NCI-H2227 treated with DMSO at 0.1 percent for 48 hours (cell line): ENCODE measurements at places on chromosomes 1 and 21.

GRCh38 chr1:197561041-197561440, 214.2 kb downstream of the DENND1B start:
- DNase-seq, result no peak

DNA sequence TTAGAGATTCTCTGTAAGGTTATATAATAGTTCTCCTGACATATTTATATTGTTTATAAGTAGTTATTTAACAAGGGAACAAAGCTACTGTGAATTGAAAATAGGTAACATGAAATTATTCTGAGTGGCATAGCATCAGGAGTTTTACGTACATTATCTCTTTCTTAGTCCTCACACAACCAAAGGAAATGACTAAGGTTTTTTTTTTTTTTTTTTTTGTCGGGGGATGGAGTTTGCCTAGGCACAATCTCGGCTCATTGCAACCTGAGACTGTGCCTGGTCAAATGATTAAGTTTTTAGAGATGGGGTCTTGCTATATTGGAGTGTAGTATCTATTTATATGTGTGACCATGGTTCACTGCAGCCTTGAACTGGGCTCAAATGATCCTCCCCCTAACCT, 24.9 kb downstream of the TMED5 start:
- no peak for DNase-seq

DNA sequence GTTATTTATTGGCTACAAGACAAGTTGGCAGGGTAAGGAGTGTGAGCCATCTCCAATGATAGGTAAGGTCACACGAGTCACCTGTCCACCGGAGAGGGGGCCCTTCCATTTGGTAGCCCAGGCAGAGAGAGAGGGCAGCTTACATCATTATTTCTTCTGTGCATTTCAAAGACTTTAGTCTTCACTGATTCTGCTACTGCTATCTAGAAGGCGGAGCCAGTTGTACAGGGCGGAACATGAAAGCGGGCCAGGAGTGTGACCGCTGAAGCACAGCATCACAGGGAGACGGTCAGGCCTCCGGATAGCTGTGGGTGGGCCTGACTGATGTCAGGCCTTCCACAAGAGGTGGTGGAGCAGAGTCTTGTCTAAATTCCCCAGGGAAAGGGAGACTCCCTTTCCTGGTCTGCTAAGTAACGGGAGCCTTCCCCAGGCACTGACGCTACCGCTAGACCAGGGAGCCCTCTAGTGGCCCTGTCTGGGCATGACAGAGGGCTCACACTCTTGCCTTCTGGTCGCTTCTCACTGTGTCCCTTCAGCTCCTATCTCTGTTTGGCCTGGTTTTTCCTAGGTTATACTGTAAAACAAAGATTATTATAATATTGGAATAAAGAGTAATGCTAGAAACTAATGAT, 36.7 kb downstream of the ZNF695 start:
- DNase-seq, result peak; percentile 2

- DNase-seq, result no peak
Measured at GRCh38 chr1:110631836-110632620, 25.9 kb upstream of the KCNA2 start.

- DNase-seq, result no peak
Measured at GRCh38 chr1:48903291-48903690, 126.6 kb upstream of the BEND5 start.

- DNase-seq, result no peak
Measured at GRCh38 chr1:33185541-33185940, 3.7 kb upstream of the TRIM62 start.

GRCh38 chr1:153803470-153804056, 28.4 kb downstream of the SLC27A3 start:
- no peak for DNase-seq

DNA sequence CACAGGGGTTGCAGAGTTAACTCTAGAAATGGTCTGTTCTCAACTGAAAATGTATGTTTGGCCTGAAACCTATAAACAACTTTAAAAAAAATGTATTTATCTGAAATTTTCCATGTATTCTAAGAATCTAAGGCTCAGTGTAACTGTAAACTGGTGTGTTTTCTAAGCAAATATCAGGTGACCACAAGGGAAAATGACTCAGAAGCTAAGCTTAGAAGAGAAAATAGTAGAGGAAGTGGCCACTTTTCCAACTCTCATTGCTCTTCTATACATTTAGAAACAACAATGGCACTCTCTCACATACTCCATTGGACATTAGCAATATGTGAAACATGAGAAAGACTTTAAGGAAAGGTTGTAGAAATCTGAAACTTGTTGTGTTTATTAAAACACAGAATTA, 7.5 kb downstream of the TNFSF18 start:
- no peak for DNase-seq

GRCh38 chr1:18927082-18927653, 24.8 kb upstream of the ALDH4A1 start:
- no peak for DNase-seq

DNA sequence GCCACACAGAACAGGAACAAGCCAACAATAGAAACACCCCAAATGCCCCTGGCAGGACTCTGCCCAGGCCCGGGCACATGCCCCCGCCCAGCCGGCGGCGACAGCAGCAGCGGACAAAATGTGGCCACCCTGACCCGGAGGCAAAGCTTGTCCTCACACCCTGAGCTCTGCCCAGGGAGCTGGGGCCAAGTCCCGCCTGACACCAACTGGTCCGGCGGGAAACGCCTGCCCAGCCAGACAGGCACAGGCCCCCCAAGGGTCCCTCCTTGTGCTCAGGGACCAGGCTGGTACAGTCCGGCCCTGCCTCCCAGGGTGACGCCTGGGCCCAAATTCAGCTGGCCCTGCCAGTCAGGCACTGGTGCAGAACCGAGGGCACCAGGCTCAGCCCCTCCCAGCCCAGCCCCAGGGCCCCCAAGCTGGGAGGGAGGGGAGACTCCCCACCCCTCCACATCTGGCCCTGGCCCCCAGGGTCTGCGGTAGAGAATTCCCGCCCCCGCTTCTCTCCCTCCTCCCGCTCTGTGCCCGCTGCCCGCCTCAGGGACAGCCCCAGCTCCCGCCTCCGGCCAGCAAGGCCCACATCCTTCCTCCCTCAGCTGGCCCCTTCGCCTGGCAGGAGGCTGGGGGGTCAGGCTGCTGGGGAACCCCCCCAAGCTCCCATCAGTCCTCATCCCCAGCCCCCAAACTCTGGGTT, 2.0 kb downstream of the AHDC1 start:
- no peak for DNase-seq

DNA sequence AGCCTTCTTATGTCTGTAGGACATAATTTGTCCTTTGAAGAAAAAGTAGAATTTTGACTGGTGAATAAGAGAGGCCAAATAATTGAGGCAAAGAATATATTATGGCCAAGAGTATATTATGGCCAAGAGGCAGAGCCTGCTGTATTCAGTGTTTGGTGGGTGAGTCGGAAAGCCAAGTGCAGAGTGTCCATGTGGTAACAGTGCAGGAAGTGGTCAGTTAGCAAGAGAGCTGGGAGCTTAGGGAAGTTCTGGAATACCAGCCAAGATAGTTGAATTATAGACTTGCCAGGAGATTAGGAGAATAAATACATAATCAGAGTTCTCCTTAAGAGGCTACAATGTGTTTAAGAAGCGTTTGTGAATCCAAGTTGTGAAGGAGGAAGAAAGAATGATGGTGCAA, 131.5 kb upstream of the LMO4 start:
- no peak for DNase-seq

DNA sequence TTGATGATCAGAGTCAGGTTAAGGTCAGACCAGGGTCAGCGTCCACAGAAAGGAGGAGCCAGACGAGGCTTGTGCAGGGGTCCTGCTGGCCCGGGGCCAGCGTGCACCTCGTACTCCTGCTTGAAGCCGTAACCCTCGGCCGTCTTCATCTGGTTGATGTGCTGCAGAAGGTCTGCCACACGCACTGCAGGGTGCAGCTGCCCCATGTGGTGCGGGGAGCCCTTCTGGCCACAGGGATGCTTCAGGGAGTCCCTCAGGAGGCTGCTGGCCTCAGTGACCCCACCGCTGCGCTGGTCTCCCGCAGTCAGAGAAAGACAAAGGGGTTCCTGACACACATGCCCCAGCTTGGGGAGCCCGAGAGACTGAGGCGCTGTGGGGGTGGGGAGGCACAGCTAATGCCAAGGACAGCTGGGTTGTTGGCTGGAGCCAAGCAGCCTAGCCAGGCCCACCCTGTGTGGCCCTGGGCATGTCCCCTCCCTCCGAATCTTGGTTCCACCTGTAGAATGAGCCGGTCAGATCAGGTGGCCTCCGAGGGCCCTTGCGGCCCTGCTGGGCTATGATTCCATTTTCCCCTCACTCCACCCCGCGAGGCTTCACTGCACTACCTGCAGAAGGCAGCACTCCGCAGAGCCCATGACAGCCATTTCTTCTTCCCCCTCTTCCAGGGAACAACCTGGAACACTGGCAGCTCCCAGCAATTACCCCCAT, 251.9 kb downstream of the PTPRU start:
- no peak for DNase-seq

DNA sequence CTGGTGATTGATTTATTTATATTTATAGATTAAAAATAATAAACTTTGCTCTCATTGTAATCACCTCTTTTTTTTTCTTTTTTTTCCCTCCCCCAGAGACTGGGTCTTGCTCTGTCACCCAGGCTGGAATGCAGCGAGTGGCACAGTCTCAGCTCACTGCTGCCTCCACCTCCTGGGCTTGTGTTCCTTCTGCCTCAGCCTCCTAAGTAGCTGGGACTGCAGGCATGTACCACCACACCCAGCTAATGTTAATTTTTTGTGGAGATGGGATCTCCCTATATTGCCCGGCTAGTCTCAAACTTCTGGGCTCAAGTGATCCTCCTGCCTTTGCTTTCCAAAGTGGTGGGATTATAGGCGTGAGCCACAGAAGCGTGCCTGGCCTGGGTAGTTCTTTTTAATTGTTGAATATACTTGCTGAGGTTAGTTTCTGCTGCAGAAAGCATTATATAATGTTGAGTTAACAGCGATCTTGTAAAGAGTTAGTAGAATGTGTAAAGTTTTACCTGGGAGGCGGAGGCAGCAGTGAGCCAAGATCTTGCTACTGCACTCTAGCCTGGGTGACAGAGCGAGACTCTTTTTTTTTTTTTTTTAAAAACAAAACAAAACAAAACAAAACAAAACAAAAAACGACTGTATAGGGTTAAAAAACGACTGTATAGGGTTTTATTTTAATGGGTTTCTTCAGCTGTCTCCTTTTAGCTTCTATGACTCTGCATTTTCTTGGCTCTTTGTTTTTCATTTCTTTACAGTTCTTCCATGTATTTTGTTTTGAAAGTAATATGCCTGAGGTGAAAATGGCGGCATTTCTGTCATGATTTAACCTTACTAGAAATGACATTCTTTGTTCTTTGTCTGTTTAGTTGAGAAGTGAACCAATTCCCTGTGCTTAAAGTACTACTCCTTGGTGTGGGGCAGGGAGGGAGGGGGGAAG, 82.7 kb downstream of the CAMTA1 start:
- DNase-seq, result no peak

- no peak for DNase-seq
Measured at GRCh38 chr1:173302366-173302765, 95.2 kb upstream of the TNFSF4 start.

DNA sequence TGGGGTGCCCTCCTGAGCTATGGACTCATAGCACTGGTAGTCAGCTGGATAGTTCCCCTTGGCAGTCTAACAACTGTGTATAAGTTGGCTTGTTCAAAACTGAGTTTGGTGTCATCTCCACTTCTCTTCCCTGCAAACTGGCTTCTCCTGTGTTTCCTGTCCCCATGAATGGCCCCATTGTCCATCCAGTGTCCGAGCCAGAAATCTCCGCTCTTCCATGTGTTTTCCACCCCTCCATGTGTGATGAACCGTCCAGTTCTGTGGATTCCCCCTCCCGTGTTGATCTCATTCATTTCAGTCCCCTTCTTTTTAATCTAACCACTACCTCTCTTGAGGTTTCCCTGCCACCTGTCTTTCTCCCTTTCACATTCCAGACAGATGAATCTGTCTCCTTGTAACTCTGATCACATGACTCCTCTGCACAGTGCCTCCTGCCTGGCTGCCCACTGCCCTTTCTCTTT, 195.7 kb downstream of the ROR1 start:
- DNase-seq, result no peak

DNA sequence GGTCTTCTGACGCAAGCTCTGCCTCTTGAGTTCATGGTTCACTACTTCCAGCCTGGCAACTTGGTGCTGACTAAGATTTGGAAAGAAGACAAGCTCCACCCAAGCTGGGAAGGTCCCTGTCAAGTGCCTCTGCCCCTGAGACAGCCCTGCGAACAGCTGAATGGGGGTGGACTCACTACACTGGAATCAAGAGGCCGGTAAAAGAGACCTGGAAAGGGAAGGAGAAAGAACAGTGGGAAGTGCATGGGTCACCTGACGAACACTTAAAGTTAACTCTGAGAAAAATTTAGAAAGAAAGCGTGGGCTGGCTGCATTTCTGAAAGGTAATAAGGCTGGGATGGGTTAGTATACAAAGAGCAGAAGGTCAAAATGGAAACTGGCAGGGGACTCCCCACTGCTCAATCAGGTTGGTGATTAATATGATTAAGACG, 26.1 kb upstream of the ZNF496 start:
- no peak for DNase-seq

DNA sequence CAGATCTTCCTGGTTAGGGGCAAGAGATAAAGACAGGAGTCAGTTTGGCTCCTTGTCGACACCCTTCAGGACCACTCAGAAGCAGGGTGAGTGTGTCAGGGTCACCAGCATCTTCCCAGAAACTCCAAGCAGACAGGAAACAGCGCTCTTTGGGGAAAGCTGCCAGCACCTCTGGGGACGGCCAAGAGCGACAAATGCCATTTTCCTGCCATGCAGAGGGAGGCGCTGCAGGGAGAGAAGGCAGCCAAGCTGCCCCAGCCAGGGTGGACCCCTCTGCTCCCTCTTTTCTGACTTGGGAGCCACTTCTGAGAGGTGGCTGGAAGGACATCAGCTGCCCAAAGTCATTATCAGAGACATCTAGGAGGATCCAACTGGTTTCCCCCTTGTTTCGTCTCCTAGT, 29.0 kb downstream of the SIM2 start:
- DNase-seq, result no peak

- DNase-seq, result no peak
Measured at GRCh38 chr1:224317383-224318045, 12.5 kb downstream of the NVL start.

DNA sequence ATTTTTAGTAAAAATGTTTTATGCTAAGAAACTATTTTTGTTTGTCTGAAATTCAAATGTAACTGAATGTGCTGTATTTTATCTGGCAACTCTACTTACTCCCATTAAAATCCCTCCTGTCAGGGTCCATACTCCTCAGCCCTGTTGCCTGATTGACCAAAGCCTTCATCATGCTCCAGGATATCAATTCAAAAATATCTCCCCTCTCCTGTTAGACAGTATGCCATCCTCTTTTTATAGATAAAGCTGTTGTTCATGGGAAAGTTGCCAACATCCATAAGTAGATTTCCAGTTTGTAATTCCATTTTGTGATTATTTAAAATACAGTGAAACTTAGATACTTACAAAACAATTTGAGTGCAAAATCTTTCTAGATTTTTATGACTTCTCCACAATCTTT, 65.7 kb downstream of the DTL start:
- DNase-seq, result no peak

- no peak for DNase-seq
Measured at GRCh38 chr1:110229348-110230001, 19.4 kb downstream of the KCNC4 start.

- DNase-seq, result peak; percentile 22
Measured at GRCh38 chr1:154747740-154748404, 122.2 kb downstream of the KCNN3 start.
